ENCODE measurements at places on chromosomes 1 and 21.

DNA sequence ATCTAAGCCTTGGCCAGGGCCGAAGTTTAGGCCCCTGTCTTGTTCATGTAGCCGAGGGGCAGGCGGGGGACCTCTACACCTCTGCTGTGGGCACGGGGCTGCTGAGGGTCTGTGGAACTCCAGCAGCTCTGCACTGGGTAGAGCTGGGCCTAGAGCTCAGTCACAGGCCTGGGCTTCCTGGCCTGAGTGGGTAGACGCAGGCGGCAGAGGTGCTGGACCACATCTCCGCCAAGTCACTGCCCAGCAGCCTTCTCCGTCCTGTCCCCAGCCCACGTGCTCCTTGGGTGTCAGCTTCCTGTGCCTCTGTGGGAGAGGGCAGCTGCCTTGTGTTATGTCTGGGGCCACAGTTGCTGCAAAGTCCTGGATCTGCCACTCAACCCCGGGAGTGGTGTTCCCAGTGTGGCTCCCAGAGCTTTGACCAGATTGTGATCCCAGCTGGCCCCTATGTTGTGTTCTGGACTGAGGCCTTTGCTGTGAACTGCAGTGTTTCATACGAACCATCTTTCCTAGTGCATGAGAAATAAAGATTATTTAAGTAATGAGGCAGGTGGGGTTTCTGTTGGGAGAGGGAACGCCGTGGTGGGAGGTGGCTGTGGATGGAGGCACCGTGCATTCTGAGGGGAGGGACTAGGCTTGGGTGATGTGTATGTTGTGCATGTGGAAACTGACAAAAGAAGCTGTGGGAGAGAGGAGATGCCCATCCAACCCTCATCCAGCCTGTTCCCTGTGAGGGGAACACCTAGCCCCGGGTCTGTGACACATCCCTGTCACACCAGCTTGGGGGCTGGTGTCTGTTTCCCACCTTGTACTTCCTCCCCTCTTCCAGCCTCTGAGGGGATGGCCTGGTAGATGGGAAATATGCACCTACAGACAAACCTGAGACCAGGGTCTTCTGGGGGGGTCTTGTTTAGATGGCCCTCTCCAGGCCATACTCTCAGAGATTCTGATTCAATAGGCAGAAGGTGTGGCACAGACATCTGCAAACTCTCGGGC lies 12.2 kb downstream of the AMPD2 start:
- no peak for DNase-seq

DNA sequence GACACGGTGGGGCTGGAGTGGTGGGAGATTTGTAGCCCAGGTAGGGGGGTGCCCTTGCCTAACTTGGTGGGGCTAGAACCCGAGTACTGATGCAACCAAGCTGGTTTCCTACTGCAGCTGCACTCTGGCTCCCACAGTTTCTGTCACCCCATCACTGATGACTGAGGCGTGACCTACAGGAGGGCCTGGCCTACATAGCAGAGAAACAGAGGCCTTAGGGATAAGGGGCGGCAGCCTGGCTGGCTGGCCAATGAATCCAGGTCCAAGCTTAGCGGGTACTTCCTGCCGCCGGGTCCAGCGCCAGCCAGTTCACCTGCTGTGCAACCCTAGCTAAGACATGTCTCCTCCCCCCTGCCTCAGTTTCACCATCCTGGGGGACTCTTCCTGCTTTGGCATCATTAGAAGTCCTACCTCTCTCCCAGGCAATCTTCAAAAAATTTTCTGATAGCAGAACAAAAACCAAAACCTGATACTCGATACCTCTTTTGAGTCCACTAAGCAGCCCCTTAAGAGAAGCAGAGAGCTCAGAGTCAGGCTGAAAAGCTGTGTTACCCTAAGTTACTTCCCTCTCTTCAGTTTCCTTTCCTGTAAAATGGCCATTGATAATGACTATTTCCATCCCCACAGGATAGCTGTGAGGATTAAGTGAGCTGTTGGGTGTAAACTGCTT lies 27.3 kb upstream of the RNF19B start:
- DNase-seq = no peak

DNA sequence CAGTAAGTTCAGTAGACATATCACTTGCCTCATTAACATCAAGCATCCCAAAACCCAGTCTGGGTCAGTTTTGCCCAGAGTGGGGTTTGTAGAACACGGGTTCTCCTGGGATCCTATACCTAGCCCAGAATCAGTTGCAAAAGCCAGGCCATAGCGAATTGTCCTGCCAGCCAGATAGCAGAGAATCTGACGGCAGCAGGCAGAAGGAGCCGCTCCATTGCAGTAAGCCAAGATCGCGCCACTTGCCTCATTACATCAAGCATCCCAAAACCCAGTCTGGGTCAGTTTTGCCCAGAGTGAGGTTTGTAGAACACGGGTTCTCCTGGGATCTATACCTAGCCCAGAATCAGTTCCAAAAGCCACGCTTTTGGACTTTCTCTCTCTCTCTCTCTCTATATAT lies 19.1 kb downstream of the NDUFS5 start:
- DNase-seq = no peak

DNA sequence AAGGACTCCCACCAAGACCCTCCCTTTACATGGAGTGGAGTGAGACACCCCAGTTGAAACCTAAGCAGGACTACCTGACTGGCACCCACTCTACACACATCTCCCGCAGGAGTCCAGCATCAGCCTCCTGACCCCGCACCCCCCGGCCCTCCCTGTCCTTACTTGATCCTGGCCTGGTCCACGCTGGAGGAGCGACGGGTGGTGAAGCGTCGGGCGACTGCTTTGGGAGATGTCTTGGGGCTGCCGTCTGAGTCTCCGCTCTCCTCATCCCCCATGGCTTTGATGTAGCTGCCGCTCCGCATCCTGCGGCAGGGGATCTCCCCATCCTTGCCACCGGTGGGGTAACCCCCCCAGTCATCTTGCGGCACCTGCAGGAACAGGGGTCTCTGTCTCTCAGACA lies 29.5 kb downstream of the DLGAP3 start:
- DNase-seq = no peak

DNA sequence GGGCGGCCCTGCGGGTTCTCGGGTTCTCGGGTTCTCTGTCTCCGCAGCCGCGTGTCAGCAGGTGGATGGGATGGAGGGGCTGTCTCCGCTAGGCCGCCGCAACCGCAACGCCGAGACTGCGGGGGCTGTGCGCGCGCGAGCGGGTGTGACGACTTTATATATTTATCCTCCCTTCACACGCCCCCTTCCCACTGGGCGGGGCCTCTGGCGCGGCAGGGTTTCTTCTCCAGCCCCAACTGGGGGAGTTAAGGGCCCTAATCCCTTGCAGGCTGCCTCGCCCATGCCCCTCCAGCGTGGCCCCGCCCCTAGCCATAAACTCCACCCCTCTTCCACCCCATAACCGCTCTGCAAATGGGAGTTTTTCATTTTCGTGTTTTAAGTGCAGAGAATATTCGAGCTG lies 3.4 kb downstream of the IGSF21 start:
- DNase-seq = no peak

- no peak for DNase-seq
Observed at GRCh38 chr1:246210756-246211155, 296.3 kb downstream of the SMYD3 start.

DNA sequence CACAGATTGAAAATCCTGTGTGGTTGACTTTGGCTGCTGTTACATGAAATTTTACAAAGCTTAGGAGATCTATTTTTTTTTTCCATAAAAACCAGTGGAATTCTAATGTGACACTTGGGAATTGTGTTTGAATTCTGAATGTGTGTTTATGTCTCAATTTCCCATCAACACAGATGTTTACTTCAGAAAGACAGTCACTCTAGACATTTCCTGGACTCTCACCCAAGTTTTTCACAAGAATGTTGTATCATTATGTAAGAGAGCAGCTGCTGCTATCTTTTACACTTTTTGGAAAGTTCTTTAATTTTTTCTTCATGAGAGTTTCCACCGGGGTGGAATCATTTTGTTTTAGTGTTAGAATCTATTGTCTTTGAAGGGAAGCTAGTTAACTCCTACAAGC lies 210.1 kb downstream of the GIPC2 start:
- no peak for DNase-seq

- no peak for DNase-seq
Observed at GRCh38 chr1:178959543-178960460, 65.9 kb upstream of the FAM20B start.

- no peak for DNase-seq
Observed at GRCh38 chr1:59494145-59494833, 197.4 kb downstream of the FGGY start.

DNA sequence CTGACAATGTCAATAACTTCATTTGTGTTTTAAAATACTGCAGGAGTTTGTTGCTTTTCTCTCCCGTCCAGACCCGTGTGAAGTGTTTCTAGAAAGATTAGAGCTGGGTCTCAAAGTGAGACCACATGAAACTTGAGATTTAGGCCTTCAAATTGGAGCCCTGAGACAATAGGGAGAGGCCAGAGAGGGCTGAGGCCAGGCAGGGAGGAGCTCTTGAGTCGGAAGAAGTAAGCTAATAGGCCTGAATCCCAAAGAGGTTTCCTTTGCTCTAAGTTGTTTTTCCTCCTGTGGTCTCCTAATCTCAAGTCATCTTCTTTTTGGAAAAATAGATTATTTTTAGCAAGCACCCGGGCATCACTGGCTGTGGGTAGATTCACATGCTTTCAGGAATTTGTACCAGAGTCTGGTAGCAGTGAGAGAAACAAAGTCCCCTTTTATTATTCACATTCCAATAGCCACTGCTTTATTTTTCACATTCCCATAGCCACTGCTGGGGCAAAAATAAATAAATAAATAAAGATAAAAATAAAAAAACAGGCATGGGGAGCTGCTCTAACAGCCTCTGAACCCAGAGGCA lies 25.6 kb downstream of the CD244 start:
- no peak for DNase-seq

All from activated naive CD4-positive, alpha-beta T cell treated with anti-CD3 and anti-CD28 coated beads, Interleukin-2, amount 50 U/mL, for 16 hours (primary cell).